ENCODE measurements at places on chromosomes 2 and 18.
A peak's percentile ranks its signal among the peaks of the same experiment; 100 is the strongest.

DNA sequence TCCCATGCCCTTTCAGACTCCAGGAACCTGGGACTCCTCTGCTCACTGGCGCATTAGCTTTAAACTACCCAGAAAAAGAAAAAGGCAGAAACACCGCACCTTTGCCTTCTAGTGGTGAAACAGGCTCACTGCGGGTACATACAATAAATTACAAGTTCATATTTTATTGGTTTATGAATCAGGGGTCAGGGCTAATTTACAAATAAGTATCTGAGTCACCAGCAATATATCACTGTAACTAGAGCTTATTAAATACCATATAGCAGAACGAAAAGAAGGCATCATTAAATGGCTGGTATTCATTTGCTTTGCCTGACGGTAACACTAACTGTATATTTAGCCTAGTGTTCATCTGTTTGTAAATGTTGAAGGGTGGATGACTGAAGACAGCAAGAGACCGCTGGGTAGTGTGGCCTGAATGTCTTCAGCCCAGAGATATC lies 26.9 kb upstream of the DTNB start:
- DNase-seq: peak; percentile 15

DNA sequence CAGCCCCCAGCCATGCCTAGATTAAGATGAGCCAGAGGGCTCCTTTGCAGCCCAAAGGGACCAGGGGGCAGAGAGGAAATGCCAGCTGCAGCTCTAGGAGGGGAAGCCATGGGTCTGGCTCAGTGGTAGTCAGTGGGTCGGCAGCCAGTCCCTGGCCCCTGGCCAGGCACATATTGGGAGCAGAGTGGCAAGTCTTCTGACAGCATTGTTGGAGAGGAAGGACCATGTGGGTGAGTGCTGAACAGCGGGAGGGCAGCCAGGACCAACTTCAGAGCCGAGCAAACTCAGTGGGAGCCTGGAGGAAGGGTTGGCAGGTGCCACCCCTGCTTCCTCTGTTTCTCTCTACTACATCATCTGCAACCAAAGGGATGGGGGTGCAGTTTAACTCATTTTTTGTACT lies 140.5 kb upstream of the PELI1 start:
- no peak for DNase-seq

DNA sequence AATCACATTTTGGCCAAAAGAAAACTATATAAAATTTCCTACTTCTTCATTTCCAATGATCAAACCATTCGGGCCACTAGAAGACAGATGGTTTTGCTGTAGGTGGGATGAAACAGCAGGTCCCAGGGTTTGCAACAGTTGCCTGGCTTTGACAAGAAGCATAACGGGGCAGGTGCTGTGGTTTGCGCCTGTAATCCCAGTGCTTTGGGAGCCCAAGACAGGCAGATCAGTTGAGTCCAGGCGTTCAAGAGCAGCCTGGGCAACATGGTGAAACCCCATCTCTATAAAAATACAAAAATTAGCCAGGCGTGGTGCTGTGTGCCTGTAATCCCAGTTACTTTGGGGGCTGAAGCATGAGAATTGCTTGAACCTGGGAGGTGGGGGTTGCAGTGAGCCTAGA lies 81.4 kb upstream of the XPO1 start:
- no peak for DNase-seq

GRCh38 chr2:45974056-45974455 lies 322.6 kb downstream of the PRKCE start:
- no peak for DNase-seq

GRCh38 chr2:84919885-84920580 lies 14.6 kb downstream of the TMSB10 start:
- DNase-seq: no peak
